ENCODE measurements at places on chromosomes 7 and 10. TPM values are rescaled to one million over a fixed set of nuclear protein-coding genes. Genes with fewer than 3 reads are reported as not detected.

DNA sequence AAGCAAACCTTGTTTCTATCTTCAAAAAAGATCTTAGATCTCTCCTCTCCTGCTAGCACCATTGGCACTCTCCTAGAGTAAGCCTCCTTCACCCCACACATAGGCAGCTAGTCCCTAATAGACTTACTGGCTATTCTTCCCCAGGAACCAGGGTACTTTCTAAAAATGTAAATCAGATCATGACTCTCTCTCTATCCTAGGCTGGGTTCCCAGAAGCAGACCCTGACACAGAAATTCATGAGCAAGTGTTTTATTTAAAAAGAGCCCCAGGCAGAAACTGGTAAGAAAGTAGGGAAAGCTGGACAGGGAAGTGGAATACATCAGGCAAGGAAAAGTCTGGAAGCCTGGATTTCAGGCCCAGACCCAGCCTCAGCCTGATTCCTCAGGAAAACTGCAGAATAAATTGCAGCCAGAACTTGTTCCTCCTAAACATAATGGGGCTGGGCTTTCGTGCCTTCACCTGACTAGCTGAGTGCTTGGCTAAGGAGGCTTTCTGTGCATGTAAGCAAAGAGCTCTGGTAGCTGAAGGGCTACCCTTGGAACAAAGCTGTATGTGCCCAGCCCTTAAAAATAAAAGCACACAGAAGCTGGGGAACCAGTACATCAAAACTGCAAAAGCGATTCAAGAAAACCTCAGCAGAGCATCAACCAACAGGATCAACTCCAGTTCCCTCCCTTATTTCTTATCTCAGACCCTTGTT lies 18.8 kb upstream of the SORBS1 start:
- DNase-seq, result no peak

DNA sequence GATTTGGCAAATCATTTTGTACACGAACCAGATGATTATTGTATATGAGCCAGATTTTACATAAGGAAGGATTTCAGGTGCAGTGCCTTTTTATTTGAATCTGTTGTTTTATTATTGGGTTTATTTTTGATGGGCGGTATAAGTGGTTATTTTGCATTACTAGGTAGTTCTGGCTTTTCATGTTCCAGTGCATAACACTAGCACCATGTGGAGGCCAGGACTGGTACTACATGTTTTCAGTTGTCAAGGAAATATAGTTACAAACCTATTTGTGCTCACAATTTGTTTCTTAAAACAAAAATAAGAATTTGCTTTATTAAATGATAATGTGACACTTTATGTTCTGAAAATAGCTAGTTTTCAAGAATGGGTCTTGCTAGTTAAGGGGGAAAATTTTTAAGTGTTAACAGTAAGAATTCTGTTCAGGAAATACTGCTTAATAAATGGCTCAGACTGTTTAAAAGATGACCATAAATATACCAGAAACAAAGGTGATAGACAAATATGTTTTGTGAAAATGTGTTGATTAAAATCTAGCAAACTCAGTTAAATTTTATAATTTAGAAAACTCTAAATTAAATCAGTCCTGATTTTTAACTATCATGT lies 7.1 kb upstream of the SEMA3E start:
- peak; percentile 41 for DNase-seq

GRCh38 chr10:70274643-70275042 lies 9.2 kb downstream of the NPFFR1 start:
- DNase-seq, result no peak

DNA sequence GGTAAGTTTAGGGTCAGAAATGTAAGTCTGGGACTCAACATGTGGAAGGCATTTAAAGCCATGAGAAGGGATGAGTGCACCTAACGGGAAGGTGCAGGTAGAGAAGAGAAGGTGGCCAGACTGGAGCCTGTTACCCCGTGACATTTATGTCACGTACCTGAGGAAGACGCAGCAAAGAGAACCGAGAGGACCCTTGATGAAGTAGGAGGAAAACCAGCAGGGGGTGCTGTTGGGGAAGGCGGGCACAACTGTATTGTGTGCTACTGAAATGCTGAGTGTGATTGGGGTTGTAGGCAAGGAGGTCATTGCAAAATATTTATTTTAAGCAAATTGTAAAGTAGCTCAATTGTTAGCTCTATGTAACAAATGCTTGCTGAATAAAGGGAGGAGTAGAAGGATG lies 338.2 kb upstream of the PRKCQ start:
- peak; percentile 33 for DNase-seq

DNA sequence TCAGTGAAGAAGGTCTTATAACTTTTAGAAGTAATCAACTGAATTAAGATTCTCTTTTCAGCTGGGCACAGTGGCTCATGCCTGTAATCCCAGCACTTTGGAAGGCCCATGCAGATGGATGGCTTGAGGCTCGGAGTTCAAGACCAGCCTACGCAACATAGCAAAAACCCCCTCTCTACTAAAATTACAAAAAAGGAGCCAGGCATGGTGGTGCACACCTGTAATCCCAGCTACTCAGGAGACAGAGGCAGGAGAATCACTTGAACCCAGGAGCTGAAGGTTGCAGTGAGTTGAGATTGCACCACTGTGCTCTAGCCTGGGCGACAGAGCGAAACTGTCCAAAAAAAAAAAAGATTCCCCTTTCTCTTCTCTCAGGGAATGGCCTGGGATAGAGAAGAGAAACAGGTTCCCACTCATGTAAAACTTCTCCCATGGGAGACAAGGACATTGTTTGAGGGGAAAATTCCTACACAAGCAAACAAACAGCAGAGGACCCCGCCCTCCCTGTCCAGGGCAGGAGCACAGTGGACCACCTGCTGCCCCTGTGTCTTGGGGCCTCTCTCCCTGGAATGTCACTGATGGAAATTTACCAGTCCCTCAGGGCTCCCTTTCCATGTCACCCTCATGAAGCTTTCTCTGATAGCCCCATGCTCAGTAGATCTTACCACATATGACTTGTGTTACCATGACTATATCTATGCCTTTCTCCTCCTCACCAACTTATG lies 5.6 kb downstream of the IL2RA start:
- no peak for DNase-seq

GRCh38 chr10:51800725-51801424 lies 101.5 kb upstream of the CSTF2T start:
- DNase-seq, result no peak

- DNase-seq, result no peak
Observed at GRCh38 chr7:23074443-23075261, 30.9 kb upstream of the KLHL7 start.

DNA sequence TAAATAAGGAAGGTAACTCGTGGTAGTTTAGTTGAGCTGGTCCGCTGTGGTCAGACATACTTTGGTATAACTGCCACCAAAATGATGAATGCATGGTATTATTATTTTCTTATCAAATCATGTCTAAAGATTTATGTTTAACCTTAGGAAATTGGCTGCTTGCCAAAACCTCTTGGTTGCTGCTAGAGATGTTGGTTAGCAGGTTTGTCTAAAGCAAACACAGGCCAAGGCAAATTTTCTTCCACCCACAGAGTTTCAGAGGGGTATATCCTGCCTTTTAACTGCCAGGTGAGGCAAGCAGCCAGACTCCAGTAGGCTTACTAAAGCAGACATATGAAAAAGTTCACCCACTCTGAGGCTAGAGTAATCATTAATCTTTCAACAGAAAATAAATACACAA lies 101.4 kb downstream of the SEMA3E start:
- peak; percentile 84 for DNase-seq

Gene EVX1
- not detected for total RNA-seq

Gene CFAP58
- total RNA-seq, result 0.06 TPM

Gene GPR22
- total RNA-seq, result not detected

Gene PON1
- not detected for total RNA-seq

All from Daoy (cell line).